ENCODE measurements at places on chromosomes 7 and 10.

GRCh38 chr10:49144058-49144720 lies 10.4 kb upstream of the FAM170B start:
- DNase-seq = no peak

DNA sequence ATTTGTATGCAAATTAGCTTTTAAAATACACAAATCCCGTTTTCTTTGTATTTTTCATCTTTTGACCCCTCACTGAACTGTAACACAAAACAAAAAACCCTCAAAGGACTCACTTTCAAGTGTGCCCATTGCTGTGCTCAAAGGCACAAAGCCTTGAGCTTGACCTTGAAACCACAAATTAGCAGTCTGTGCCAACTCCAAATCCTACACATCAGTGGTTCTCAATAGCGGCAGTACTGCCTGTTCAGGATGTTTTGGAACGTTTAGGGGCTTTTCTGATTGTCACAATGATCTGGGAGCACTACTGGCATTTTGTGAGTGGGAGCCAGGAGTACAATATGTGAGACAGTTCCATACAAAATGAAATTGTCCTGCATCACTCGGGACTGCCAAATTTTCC lies 55.5 kb downstream of the KDM7A start:
- DNase-seq = no peak

- DNase-seq = no peak
Observed at GRCh38 chr7:42914421-42915045, 2.7 kb upstream of the C7orf25 start.

- no peak for DNase-seq
Observed at GRCh38 chr7:36066343-36066664, 86.8 kb upstream of the EEPD1 start.

DNA sequence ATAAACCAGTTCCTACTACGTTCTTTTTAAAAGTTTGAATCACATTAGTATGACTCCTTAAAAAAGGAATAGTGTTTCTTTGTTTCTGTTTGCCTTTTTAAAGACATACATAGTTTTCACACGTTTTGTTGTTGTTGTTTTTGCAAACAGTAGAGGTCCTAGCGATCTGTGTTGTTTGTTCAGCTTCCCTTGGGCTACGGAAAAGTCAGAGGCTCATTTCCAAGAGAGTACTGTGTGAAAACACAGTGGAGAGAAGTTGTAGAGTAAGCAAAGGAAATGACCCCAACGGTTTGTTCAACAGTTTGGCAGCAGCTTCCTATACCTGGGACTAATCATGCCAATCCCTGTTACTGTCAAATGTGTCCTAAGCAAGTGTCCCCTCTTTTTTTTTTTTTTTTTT lies 87.1 kb upstream of the STEAP1 start:
- DNase-seq = peak; percentile 91

GRCh38 chr7:128804484-128804883 lies 12.7 kb downstream of the CCDC136 start:
- no peak for DNase-seq

DNA sequence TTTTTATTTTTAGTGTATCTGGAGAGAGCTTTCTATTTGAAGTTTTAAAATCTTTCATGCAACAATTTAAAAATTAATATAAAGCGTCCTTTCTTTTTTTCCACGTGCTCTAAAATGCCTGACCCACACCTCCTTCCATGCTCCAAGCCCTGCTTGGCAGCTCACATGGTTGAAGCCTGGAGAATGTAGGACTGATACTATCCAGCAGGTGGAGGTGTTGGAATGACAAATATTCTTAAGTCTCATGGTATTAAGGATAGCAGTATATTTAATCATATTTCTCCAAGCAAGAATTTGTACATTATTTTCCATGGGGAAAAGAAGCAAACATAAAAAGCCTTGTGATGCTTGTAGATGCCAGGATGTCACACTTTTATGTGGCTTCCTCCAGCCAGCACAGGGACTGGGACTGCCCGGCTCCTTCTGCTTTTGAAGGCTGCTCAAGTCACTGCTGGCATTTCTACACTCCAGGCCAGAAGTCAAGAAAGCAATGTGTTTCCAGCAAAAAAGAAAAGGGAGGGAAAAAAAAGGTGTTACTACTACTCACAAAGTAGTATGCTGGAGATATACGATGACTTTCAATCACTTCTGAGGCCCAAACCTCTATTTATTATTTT lies 49.7 kb downstream of the BZW2 start:
- DNase-seq = peak; percentile 57

- DNase-seq = no peak
Observed at GRCh38 chr7:135575296-135575695, 17.6 kb downstream of the NUP205 start.

DNA sequence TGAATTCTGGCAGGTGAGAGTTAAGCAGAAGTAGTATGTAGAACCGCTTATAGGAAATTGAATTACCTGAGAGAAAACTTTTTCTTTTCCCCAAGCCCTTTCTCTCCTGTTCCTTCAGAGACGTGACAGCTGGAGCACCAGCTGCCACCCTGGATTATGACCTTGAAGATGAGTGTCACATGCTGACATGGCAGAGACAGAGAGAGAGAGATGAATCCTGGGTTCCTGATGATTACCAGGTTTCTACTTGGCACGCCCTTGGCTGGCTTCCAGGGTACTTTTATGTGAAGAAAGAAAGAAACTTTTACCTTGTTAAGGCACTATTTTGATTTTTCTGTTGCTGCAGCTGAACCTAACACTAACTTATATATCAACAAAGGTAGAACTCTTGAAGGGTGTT lies 99.9 kb downstream of the GPR26 start:
- DNase-seq = no peak

- DNase-seq = no peak
Observed at GRCh38 chr10:44180321-44181168, 204.4 kb downstream of the CXCL12 start.

GRCh38 chr10:131631619-131632018 lies 269.2 kb upstream of the PPP2R2D start:
- DNase-seq = no peak
